Stimulated activated CD8-positive, alpha-beta memory T cell treated with anti-CD3 and anti-CD28 coated beads, Interleukin-4, amount 100 ng/mL, for 4 hours (primary cell): ENCODE measurements at places on chromosomes 4 and X.

GRCh38 chrX:110182865-110183264 lies 135.0 kb downstream of the AMMECR1 start:
- DNase-seq: no peak

- DNase-seq: no peak
Observed at GRCh38 chr4:172660251-172660650, 508.4 kb upstream of the GALNT7 start.

DNA sequence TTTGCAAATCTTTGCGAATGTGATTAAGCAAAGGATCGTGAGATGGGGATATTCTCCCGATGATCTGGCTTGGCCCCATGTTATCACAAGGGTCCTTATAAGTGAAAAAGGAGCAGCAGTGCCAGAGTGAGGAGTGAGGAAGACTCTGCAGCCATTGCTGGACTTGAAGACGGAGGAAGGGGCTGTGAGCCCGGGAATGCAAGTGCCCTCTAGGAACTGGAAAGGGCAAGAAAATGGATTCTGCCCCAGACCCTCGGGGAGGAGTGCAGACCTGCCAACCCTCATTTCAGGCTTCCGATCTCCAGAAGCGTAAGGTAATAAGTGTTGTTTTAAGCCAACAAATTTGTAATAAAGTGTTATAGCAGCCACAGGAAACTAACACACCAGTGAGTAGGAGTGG lies 76.3 kb downstream of the EVC start:
- DNase-seq: no peak

DNA sequence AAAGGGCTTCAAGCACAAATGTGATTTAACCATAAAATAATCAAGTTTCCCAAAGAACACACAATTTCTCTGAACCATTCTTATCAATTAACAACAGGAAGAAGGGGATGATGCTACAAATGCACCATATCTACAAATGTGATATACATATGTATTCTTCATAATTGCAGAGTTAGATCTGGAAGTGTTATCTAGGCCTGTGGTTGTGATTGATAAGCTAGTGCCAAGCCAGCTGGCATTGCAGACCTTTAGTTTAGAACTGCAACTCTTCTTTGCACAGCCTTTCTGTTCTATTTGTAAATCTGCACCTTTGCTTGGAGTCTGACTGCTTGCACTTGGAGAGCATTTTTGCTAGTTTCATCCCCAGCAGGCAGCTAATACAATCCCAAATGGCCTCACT lies 145.5 kb upstream of the NPY2R start:
- no peak for DNase-seq

DNA sequence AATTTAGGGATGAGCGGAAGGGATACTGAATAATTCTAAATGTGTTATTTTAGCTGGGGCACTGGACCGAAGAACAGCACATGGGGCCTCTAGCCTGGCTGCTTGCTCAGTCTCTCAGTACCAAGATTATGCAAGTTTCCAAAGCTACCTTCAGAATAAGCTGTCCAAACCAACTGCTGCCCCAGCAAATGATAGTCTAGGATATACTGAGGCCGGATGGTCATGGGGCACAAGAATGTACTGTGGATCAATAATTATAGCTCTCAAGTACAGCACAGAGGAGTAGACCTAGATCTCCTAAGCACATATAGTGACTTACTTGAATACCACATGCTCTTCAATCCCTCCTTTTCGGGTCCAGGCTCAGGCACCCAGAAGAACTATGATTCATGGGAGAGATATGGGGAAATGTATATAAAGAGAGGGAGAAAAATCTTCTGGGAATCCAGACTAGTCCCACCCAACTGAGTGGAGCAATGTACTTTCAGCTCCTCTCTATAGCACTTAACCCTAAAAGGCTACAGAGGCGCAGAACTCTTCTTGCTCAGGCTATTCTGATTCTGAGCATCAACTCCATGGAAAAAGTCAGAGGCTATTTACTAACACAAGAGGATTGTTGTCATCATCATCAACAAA lies 160.3 kb upstream of the GPC4 start:
- no peak for DNase-seq

DNA sequence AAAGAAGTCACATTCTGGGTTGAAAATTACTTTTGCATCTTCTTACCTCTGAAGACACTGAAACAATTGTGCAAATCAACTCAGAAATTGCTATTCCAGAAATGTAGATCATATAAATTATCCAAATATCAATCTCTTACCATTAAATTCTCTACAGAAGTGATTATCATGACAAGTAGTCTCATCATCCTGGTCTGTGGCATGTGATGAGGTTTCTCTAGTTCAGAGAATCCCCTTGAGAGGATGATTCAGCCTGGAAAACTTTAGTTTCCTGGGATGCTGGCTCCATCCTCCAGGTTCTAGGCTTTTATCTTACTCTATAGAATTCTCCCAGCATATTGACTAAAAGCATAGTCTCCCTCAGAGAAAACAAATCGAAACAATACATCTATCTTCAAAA lies 76.2 kb upstream of the S100G start:
- no peak for DNase-seq

GRCh38 chr4:101865501-101866062 lies 75.1 kb downstream of the BANK1 start:
- no peak for DNase-seq

- no peak for DNase-seq
Observed at GRCh38 chrX:78946178-78946931, 1.2 kb downstream of the P2RY10 start.
